ENCODE measurements at places on chromosomes 2 and 18.

GRCh38 chr18:36580874-36581750, 247.7 kb downstream of the TPGS2 start:
- peak; percentile 85 for DNase-seq

GRCh38 chr2:109331081-109331480, 202.1 kb downstream of the SH3RF3 start:
- DNase-seq = no peak

DNA sequence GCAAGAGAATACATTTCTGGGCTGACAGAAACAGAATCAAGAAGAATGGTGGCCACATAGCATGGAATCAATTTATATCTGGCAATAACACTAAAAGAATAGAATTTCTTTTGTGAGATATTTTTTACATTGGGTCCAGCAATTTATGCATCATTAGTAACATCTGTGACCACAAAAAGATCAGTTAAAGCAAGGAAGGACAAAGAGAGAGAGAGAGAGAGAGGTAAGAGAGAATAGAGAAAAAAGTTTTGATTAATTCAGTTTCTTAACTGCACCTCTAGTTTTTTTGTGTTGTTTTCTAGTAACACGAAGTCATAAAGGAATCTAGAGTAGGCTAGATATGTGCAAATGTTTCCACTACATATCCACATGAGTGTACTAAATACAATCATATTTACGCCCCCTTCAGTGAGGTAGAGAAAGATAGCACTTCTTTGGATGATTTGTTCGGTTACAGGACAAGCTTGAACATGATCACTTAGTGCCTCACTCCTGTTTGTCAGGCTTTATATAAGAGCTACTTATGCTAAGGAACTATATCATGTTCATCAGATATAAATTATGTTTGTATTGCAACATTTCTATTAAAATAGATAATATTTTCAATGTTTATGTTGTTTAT, 247.4 kb upstream of the COL3A1 start:
- no peak for DNase-seq

DNA sequence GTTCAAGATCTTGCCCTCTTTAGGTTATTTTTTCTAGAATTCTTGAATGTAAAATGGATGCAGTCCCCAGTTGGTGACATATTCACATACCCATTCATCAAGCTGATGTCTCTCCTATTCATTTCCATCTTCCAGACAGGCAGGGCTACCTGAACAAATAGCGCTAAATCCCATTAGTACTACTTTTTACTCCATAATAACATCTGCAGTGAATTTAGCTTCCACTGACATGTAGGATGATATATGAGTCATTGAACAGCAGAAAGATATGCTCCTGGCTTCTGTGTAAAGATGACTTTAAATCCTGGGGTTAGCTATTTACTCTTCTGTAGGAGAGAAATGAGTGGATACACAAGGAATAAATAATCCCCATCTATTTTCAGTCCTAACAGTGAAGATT, 194.7 kb downstream of the RND3 start:
- DNase-seq = no peak

- DNase-seq = no peak
Measured at GRCh38 chr2:144390424-144391020, 129.4 kb downstream of the ZEB2 start.

DNA sequence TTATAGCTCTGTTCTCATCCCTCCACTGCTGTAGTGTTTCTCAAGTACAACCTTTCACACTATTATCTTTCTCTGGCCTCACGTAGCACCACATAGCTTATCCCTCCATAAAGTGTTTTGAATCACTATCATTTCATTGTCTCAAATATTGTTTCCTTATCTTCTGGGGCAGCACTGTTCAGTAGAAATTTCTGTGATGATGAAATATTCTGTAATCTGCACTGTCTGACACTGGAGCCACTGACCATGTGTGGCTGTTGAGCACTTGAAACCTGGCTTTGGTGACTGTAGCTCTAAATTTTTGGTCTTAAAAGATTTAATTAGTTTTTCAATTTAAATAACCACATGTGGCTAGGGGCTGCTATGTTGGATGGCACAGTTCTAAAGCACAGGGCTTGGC, 78.9 kb downstream of the CPS1 start:
- no peak for DNase-seq

GRCh38 chr2:126674075-126674744, 18.3 kb downstream of the GYPC start:
- no peak for DNase-seq

DNA sequence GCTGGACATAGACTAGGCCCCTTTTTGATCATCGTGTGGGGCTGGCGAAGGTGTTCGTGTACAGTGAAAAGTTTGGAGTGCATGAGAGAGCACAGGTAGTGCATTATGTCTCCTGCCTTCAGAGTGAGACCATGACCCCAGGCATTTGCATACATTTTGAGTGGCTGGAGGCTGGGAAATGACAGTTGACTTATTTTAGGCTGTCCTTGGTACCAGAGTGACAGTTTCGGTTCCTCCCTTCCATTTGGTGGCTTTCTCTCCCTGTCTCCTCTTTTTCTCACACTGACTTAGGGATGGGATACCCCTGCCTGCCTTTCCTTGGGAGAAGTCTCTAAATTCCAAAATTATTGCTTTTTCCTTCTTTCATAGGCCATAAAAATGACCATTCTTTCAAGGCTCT, 20.1 kb downstream of the SERPINB12 start:
- no peak for DNase-seq

DNA sequence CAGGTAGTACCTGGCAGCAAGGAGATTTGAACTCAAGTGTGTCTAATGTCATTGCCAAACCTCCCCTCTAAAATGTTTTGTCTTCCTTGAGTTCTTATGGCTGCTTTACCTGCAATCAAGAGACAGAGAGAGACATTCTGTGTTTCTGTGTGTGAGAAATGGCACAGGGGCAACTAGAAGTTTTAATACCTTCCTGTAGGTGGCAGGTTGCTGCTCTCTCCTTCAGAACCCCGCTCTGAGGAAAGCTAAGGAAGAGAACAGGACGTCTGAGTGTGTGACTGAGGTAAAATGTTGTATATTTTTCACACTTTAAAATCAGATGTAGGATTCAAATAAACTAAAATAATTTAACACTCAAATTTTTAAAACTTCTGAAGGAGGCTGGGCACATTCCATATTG, 19.2 kb downstream of the DTNA start:
- DNase-seq = peak; percentile 50

DNA sequence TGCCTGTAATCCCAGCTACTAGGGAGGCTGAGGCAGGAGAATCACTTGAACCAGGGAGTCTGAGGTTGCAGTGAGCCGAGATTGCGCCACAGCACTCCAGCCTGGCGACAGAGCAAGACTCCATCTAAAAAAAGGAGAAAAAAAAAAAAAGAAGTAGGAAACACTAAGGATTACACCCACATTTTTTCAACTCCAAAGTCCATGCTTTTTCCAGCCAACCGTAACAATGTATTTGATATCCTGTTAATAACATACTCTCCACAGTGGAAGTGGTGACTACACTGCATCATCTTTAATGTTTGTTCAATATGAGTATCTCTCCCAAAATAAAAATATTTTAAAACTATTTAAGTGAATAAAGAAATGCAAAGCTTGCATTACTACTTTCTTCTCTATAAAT, 481.6 kb upstream of the ACVR2A start:
- DNase-seq = peak; percentile 34

- no peak for DNase-seq
Measured at GRCh38 chr2:287471-287885, 413 bp downstream of the ALKAL2 start.
